ENCODE measurements at places on chromosomes 6 and 20.

DNA sequence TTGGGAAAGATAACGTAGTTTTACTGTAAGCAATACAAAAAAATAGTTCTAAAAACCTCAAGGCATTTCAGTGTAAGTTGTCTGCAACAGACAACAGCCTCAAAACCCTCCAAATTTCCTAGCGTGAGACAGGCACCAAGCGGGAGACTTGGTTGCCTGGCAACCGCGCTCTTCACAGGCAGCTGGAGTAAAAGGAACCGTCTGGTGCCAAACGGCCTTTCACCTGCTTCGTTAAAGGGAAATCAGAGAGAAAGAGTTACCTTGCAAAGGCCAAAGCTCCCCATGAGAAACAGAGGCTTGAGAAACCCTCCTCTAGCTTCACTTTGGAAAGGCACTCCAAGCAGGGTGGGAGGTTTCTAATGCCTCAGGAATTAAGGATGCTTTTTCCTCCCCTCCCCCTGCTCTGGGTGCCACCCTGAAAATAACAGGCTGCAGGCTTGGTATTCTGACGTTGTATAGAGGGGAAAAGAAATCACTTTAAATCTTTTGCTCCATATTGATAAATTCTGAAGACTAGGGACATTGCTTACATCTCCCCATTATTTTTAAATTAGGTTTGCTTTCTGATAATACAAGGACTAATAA is 129.7 kb upstream of the UFL1 start:
- no peak for DNase-seq

GRCh38 chr20:32635764-32636163 is 38.0 kb downstream of the C20orf203 start:
- DNase-seq: no peak

DNA sequence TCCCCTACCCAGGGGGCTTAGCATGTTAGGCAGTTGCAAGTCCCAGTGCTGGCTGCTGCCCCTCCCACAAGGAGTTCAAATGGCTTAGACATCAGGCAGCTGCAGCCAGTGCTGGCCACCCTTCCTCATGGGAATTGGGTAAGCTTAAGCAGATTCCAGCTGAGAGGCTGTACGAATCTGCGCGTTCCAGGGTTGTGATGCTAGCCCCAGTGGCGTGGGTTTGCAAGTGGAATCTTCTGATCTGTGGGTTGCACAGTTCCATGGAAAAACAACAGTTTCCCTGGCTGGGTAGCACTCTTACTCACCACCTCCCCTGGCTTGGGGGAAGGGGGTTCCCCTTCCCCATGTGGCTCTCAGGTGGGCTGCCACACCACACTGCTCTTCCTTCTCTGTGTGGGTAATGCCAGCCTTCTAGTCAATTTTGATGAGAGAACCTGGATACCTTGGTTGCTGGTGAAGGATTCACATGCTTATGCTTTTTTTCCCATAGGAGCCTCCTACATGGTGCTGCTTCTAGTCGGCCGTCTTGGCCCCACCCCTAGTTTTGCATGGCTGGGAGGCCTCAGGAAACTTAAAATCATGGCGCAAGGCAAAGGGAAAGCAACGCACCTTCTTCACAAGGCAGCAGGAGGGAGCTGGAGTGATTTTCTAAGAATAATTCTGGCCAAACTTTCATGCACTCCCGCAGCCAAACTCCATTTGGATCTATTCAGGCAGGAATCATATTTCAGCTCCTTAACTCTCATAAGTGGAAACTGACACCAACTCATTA is 13.0 kb downstream of the DYNLT2 start:
- no peak for DNase-seq

DNA sequence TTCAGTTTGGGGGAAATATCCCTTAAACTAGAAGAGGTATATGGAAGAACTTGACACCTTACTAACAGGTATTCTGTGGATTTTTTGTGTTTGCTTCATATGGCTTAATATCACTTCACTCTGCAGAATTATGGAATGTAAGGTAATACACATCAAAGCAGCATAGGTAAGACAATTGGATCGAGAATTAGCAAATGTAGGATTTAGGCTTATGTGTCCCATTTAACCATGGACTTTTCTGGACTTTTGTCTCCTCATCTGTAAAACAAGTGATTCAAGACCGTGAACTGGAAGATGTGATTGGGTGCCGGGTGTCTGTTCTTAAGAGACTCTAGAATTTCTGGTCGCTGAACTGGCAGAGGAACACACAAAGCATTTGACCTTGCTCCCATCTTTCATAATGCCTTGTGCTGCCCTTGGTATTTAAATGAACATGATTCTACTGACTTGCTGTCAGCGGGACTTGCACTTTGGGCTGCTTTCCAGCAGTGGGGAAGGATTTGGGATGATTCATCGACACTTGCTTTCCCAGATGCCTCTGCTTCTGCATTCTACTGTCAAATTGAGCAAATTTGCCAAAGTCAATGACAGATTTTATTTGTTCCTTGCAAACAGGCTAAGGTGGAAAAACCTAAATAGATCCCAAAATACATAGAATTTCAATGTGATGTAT is 199.8 kb downstream of the PLCB1 start:
- DNase-seq: no peak

DNA sequence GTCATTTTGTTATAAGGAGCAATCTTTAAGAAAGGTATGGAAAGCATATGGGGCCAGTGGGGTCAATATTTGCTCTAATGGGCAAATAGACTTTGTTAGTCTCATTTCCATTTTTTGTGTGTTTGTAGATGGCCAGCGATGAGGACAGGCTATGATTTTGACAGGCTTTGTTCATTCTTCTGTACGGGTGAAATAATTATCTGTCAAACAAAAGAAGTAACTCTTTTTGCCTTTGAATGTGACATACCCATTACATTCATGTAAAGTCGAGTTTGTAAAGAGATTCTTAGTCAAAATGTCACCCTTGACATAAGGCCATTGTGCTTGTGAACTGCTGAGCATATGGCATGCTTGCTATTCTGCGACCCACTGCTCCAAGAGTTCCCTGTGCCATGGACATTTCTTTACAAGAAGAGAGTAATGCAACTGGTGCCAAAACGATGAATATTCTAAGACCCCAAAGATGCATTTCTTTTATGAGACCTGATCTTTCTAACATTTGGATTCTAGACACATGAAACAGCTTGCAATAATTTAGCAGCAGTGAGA is 38.2 kb upstream of the JAG1 start:
- DNase-seq: no peak

- DNase-seq: no peak
These were observed 236.7 kb downstream of the TENT5A start for GRCh38 chr6:81515562-81516453.

Data from CD4-positive, alpha-beta T cell treated with Interleukin-15 for 4 hours (primary cell).